ENCODE measurements at places on chromosomes 3 and 15. TPM values are rescaled to one million over a fixed set of nuclear protein-coding genes. Genes with fewer than 3 reads are reported as not detected.
A peak's percentile ranks its signal among the peaks of the same experiment; 100 is the strongest.

- no peak for DNase-seq
Observed at GRCh38 chr3:13026534-13026933, 46.7 kb downstream of the IQSEC1 start.

The KLHL6 gene
- 0.41 TPM for total RNA-seq

- DNase-seq: no peak
Observed at GRCh38 chr15:72456684-72457083, 17.4 kb upstream of the ARIH1 start.

The CA12 gene
- total RNA-seq: 7.7 TPM

- DNase-seq: peak; percentile 13
Observed at GRCh38 chr15:66565741-66566144, at the start of gene LCTL. TSS of gene LCTL (minus strand) at chr15:66565998. CDS start at chr15:66565365, 633 bp downstream.

The CLDN18 gene
- not detected for total RNA-seq

The SLC22A13 gene
- under 0.01 TPM for total RNA-seq

The BTBD1 gene
- 156 TPM for total RNA-seq

The NCBP2 gene
- 91.3 TPM for total RNA-seq

The ANO10 gene
- total RNA-seq: 39.1 TPM

The CD86 gene
- 1.2 TPM for total RNA-seq

- DNase-seq: no peak
Observed at GRCh38 chr15:81174125-81174791, 22.4 kb upstream of the IL16 start.

The SOX2 gene
- 70.1 TPM for total RNA-seq

GRCh38 chr15:67187351-67187854 lies 67.1 kb downstream of the AAGAB start:
- no peak for DNase-seq

DNA sequence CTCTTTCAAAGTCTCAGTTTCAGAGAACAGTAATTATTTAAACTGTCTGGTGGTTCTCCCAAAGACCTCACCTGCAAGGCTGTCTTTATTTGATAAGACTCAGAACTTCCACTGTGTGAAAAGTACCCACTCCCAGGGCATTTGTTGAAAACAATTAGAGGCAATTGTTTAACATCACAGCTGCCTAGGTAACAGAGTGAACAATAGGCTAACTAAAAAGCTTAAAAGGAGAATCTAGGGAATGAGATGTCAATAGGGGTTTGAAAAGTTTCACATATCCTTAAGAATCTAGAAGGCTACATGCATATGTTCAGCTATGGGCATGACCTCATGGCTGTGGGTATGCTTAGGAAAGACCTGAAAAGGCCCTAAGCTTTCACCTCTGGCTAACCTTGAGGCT lies 2.9 kb upstream of the STRIT1 start:
- DNase-seq: no peak

The CCR8 gene
- not detected for total RNA-seq

The TM4SF4 gene
- not detected for total RNA-seq

The ACKR4 gene
- not detected for total RNA-seq

GRCh38 chr3:134650431-134651346 lies at the start of gene KY:
TSS of gene KY (minus strand) at chr3:134651022. CDS start at chr3:134650960, 62 bp downstream.
- DNase-seq: peak; percentile 72

The GPR15 gene
- not detected for total RNA-seq

DNA sequence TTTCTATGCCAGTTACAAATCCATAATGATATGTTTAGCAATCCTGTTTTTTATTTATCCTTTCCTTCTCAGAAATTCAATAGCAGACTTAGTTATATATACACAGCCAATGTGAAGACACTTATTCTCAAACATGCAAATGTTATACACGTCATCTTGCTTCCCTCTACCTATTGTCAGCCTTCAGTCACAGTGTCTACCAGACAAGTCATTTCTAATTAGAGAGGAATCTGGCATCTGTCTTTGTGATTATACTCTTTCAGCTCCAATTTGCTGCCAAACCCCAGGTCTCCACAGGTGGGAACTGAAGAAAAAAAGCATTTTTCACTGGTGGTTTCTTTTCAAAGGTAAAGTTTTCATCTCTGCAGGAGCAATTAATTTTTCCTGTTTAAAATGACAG lies 793.1 kb downstream of the AGBL1 start:
- DNase-seq: no peak

The OIP5 gene
- 2.4 TPM for total RNA-seq

DNA sequence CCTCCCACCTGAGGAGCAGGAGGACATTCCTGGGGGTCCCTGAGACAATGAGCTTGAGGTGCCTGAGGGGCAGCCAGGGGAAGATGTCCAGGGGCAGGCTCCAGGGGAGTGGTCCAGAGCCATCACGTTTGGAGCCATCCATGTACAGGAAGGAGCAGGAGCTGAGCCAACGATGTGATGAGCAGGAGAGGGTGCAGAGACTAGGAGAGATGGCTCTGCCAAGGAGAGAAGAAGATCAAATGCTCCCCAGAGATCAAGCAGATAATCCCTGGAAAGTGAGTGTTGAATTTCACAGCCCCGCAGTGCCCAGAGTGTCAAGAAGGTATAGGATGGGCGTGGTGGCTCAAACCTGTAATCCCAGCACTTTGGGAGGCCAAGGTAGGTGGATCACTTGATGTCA lies 97.8 kb upstream of the HERC1 start:
- DNase-seq: no peak

DNA sequence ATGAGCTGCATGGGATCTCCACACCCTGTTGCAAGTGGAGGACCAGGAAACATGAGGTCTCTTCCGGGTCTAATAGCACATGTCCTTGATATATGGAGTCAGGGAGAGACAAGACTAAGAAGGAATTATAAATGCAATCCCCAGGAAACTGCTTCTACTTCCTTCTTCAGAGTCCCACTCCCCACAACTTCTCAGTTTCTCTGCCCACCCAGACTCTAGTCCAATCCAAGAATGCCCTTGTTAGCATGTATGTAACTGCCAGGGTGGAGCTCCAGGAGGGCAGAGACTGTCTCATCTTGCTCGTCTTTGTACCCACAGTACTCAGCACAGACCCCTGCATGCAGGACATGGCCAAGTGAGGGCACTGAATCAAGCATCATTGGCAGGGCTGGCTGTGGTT lies 8.3 kb downstream of the DAPK2 start:
- no peak for DNase-seq

DNA sequence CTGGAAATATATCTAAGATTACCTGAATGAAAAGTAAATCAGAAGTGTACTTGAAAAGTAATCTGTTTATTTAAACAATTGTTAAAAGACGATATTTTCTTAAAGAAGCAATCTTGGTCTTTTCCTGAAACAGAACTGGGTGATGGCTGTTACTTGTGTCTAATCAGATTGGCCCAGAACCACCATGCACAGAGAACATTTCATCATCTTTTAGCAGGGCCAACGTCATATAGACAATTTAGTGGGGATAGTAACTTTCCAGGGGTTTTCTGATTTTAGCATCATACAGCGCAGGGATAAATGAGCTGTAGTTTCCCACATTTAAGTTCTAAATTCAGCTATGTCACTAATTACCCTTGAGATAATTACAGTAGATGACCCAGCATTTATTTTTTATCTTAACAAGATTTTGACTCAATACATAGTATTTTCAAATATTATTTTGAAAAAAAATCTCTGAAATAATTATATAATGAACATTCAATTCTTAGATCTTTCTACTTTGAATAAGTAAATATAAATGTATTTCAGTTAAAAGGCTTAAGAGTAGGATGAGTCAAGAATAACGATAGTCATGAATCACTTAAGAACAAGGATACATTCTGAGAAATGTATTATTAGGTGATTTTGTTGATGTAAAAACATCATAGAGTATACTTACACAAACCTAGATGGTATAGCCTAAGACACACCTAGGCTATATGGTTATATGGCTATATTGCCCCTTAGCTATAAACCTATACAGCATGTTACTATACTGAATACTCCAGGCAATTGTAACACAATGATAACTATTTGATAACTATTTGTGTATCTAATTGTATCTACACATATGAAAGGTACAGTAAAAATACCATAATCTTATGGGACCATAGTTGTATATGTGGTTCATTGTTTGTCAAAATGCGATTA lies 103.8 kb upstream of the MME start:
- DNase-seq: no peak

DNA sequence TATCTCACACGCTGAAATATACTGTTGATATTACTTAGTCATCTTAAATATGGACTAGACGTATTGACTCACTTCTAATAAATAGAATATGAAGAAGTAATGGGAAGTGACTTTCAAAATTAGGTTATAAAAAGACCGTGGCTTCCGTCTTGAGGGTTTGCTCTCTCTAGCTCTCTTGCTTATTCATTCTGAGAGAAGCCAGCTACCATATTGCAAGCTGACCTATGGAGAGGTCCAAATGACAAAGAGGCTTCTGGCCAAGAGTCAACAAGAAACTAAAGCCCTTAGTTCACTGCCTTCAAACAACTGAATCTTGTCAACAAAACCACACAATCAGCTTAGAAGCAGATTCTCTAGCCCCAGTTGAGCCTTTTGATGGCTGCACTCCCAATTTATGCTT lies 46.1 kb downstream of the SLC9C1 start:
- no peak for DNase-seq

The PLA2G4E gene
- total RNA-seq: not detected

DNA sequence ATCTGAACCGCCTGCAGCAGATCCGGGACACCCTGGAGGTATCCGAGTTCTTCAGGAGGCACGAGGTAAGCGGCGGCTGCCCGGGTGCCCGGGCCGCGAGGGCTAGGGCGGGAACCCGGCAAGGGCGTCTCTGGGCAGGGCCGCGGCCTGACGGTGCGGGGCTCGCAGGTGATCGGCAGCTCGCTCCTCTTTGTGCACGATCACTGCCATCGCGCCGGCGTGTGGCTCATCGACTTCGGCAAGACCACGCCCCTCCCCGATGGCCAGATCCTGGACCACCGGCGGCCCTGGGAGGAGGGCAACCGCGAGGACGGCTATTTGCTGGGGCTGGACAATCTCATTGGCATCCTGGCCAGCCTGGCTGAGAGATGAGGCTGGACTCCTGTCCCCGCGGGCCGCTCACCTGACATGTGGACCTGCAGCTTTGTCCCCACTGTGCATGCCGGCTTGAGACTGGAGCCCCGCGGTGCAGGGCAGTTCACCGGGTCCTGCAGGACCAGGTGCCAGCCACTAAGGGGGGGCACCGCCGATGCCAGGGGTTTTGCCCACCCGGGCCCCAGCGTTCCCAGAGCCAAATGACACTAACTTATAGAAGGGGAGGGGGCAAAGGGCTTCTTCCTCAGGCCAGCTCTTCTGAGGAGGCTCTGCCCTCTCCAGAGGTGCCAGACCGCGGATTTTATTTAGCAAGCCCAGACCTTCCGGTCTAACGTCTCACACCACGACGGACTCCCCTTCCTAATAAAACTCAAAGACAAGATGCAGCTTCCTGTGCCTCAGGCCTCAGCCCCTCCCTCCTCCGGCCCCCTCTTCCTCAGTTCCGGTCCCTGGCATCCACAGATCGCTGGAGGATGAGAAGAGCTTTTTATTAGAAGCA lies 9.4 kb downstream of the ITPKA start:
- DNase-seq: no peak

The UBAP1L gene
- 2.0 TPM for total RNA-seq

DNA sequence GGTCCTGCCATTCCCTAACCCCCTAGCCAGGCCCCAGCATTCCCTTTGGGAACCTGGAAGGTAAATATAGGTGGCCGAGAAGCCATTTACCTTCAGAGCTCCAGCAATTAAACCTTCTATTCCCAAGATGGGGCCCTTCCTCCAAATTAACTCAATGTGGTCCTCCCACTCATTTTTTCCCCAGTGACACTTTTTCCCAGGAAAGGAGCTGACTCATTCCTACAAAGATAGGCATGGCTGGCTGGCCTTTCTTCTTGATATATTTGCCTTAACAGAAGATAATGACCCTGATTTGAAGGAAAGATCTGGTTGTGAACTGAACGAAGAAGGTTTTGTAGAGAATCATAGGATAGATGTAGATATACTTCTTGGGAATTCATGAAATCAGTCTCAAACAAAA lies 279.0 kb upstream of the VEPH1 start:
- no peak for DNase-seq

DNA sequence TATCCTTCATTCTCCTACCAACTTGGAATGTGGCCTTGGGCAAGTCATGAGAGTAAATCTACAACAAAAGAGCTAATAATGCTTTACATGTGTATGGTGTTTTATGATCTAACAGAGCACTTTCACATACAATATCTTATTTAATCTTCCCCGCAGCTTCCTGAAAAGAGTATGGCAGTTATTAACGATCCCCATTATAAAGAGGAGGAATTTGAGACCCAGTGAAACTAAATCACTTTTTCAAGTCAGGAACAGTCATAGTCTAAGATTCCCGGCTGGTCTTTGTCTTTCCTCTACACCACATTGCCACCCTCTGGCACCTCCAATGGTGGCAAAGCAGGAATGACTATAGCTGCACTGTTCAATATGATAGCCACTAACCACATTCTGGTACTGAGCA lies 69.7 kb upstream of the CMSS1 start:
- no peak for DNase-seq

The PRSS50 gene
- not detected for total RNA-seq

- DNase-seq: no peak
Observed at GRCh38 chr3:131361464-131362421, 19.8 kb upstream of the NUDT16 start.

DNA sequence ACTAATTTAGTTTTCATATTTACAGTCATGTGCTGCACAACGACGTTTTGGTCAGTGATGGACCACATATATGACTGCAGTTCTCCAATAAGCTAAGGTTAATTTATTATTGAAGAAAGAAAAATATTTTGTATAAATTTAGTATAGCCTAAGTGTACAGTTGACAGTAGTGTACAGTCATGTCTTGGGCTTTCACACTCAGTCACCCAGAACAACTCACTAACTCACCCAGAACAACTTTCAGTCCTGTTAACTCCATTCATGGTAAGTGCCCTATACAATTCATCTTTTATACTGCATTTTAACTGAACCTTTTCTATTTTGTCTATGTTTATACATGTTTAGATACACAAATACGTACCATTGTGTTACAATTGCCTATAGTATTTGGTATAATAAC lies 3.8 kb upstream of the GABRR3 start:
- DNase-seq: no peak

The GNAT1 gene
- not detected for total RNA-seq

- DNase-seq: no peak
Observed at GRCh38 chr15:29637555-29637954, 184.7 kb downstream of the TJP1 start.

- DNase-seq: no peak
Observed at GRCh38 chr3:158713094-158713499, 19.2 kb downstream of the RARRES1 start.

DNA sequence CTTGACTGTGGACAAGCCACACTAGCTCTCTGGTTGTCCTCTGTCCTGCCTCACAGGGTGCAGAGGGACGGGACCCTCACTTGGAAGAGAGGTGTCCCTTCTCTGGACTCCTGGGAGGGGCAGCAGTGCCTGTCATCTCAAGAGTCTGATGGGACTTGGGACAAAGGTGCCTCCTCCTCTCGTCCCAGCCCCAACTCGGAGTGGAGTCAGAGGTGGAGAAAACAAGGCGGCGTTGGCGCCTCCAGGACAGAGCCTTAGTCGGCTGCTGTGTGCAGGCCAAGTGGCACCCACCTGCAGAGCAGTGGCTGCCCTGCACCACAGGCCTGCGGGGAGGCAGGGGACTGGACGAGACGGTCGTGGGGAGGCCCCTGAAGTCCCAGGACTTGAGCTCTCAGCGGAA lies 9.4 kb upstream of the SEC13 start:
- DNase-seq: no peak

The ANKRD63 gene
- 2.0 TPM for total RNA-seq

GRCh38 chr3:189123595-189124387 lies 48.0 kb upstream of the TPRG1 start:
- DNase-seq: no peak

All from frontal cortex (tissue), 4 donors.